ENCODE measurements at places on chromosomes 1 and 21. TPM values are rescaled to one million over a fixed set of nuclear protein-coding genes. Genes with fewer than 3 reads are reported as not detected.

DNA sequence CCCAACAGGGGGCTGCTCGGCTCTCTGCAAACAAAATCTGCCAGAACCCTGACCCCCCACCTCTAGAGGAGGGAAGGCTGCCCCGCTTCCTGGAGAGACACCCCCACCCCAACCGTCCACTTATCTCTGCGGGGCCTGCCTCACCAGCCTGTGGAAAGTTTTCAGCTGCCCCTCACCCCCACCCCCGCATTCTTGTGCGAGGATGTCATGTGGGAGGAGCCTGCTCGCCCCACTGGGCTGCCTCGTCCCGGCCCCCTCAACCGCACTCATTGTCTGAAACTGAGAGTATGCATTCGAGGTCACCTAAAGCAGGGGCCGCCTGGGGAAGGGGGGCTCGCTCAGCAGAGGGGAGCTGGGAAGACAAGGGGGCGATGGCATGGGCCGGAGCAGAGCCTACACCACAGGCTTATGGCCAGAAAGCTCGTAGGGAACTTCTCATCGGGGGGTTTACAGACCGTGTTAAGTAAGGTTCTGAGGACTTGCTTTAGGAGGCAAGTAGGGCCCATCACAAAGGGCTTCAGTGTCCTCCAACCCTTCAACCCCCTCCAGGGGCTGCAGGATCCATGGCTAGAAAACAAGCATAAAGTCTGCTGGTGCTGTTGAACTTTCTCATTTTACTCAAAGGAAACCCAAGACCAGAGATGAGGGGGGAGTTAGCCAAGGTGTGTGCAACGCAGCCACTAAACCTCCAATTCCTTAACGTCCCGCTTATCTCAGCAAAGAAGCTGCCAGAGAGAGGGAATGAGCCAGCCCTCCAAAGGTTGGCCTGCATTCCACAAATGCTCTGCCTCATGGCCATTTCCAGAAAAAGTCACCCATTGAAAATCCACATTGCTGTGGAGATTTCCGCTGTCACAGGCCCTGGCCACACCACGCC lies 9.4 kb downstream of the EPHA2 start:
- H3K4me3 ChIP-seq: no peak overlapping the region
- no peak for DNase-seq
- no peak overlapping the region for H3K27ac ChIP-seq
- H3K27me3 ChIP-seq: peaks cover 13% of the 10 kb centered on the region
- H3K36me3 ChIP-seq: no peaks in the 10 kb centered on the region

DNA sequence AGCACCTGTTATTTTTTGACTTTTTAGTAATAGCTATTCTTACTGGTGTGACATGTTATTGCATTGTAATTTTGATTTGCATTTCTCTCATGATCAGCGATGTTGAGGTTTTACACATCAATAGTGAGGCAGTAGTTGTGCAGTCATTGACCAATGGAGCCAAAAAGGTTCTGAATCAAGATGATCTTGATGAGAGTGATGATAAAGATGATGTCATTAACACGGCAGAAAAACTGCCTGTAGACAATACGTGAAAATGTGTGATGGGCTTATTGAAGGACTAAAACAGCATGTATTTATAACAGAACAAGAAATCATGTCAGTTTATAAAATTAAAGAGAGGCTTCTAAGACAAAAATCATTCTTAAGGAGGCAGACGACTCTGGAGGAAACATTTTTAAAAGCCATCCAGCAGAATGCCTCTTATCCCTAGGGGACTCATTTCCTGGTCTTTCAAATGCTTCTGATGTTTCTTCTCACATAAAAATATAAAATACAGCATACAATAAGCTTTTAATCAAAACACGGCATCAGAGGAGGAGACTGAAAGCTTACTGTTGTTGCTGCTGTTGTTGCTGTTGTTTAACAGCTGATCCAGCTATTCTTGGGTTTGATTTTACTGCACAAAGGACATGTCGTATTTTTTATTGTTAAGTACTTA lies 400.3 kb downstream of the LTN1 start:
- no peak overlapping the region for H3K27ac ChIP-seq
- H3K27me3 ChIP-seq: no peaks in the 10 kb centered on the region
- H3K4me1 ChIP-seq: no peaks in the 10 kb centered on the region
- no peak for DNase-seq
- H3K36me3 ChIP-seq: peaks cover 2% of the 10 kb centered on the region

Gene CFAP141
- not detected for total RNA-seq

Gene TEDDM1
- total RNA-seq: not detected

Gene OR2G2
- total RNA-seq: not detected

Measured in activated naive CD8-positive, alpha-beta T cell treated with anti-CD3 and anti-CD28 coated beads, Interleukin-2, amount 10 ng/mL, durations not matched to agents 7 days and 5 days (primary cell).